ENCODE measurements at places on chromosomes 2 and 18. TPM values are rescaled to one million over a fixed set of nuclear protein-coding genes. Genes with fewer than 3 reads are reported as not detected.

DNA sequence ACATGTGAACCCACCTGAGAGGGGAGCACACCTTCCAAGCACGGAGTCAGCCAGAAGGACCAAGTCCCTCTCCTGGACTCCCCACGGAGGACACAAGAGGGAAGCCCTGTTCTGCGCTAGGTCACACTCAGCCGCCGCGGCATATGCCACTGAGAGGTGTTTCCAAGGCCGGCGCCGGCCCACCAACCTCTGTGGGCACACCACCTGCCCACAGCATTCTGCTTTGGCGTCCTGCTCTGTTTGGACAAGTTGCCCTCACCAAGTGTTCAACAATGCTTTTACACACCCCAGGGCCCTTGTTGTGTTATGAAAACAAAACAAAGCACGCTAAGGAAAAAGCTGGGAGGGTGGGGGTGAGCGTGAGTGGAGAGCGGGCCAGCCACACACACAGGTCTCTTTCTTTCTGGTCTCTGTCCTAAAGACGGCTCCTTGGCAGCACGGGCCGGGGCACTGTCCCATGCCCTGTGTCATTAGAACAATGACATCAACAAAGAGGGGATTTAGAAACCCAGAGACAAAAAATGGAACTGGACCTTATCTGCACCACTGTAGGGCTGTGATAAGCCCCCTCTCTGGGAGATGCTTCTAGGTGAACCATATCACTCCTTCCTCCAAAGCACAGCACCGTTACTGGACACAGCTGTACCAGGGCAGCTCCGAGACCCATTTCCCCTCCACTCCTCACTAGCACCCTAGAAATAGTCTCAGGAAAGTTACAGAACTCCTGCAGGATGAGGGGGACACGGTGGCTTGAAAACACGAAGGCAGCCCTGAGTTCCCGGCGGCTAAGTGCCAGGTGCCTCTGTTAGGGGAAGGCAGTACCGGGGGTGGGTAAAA is 17.0 kb downstream of the SMAD7 start:
- DNase-seq: no peak

DNA sequence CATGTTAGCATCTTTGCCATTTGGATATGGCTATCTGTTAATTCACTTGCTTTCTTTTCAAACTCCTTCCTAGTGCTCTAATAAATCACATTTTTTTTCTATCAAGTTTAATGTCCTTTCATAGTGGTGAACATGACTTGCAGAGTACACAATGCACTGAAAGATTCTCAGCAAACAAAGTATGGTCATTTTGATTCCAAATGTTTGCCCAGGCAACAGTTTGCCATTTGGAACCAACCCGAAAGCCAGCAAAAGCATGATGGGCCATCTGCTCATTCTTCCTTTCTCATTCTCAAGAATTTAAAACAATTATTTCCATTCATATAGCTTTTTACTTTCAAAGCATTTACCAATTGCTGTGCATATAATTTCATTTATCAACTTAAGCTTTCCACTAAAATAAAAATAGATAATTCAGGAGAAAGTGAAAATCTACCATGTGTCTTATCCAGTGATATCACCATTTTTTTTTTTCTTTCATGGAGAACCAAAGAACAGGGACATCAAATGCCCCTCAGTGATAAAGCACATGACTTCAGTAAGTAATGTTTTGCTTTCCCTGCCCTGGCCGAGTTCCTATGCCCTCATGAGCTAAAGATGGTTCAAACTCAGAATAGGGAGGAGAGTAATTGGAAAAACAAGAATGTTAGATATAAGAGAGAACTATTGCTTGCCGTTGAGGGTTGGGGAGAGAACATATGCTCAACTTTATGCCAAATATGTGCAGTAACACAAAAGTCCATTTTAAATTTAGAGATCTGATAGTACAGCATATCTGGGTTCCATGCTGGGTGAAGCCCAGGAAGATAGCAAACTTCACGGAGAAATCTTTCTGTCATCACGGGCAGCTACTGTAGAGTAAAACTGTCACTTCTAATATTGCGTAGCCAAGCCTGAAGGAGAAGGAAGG is 62.1 kb downstream of the HNMT start:
- DNase-seq: no peak

- DNase-seq: no peak
Measured at GRCh38 chr2:239337122-239337876, 63.5 kb downstream of the HDAC4 start.

DNA sequence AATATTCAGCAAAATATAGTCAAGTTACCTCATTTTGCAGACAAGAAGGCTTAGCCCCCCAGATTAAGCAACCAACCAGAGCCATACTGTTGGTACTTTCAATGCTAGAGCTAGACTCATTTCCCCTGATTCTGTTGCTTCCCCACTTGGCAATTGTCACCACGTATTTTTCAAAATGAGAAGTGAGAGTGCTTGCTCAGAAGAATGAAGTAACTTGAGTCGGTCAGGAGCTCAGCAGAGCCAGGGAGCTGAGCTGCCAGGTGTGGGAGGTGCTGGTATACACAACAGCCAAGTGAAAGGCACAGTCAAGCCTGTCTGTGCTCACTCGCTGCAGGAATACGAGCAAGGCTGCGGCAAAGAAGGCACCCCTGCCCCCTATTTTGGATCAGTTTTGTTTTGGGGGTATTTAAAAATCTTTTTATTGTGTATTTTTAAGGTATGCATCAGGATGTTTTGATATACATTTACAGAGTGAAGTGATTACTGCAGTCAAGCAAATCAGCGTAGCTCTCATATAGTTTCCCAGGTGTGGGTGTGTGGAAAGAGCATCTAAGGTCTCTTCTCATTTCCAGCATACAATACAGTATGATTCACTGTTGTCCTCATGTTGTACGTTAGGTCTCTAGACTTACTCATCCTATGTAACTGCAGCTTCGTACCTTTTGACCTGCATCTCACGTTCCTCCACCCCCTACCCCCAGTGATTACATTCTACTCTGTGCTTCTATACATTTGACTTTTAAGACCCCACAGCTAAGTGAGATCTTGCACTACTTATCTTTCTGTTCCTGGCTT is 62.4 kb downstream of the MRPS9 start:
- DNase-seq: no peak

DNA sequence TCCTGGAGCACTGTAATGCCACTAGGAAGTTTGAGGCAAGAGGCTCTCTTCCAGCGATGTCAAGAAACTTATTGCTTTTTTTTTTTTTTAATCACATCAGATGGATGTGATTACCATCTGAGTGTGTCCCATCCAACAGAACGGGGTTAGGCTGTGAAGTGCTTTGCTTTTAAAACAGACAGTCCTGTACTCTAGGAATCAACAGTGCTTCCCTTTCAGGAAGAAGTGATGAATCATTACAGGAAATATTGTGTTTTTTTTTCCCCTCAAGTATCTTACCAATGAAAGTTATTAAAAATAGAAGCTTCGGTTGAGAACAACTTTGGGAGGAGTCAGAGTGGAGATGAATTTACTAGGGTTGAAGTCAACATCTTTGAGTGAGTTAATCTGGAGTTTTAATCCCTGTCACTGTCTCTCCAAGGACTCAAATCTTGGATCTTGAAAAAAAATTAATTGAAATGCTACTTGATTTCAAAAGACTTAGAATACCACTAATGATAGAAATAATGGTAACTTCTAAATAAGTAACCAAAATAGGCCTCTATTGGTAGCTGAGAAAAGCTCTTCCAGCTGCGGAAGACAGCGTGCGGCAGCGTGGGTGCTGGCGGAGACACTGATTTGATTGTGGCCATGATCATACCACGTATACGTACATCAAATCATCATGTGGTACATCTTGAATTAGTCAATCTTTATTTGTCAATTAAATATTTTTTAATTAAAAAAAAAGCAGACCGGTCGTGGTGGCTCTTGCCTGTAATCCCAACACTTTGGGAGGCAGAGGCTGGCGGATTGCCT is 45.5 kb downstream of the GATA6 start:
- DNase-seq: peak; percentile 57

GRCh38 chr2:32702303-32703064 is 74.6 kb downstream of the TTC27 start:
- no peak for DNase-seq

DNA sequence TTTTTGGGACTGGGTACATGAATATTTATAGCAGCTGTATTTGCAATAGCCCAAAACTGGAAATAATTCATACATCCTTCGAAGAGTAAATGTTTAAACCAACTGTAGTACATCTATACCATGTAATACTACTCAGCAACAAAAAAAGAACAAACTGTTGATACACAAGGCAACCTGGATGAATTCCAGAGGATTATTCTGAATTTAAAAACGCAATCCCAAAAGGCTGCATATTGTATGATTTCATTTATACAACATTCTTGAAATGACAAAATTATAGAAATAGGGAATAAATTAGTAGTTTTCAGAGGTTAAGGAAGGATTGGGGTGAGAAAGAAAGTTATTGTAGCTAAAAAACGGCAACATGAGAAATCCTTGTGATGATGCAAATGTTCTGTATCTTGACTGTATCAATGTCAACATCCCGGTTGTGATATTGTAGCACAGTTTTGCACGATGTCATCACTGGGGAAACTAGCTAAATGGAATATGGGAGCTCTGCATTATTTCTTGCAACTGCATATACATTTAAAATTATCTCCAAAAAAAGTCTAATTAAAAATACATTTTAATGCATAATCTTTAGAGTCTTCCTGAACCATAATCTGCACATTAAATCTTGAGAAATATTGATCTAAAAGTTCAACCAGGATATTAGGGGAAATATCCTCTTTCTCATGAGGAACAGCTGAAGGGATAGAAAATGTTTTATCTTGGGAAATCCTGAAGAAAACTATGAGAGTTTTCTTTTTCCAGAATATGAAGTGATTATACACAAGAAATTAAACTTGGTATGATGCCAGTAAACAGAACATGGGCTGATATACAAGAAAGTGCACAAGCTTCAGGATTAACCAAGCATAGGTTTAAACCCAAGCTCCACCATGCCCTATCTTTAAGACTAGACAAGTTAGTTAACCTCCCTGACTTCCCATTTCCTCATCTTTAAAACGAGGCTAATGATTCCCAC is 21.9 kb downstream of the EVA1A start:
- DNase-seq: no peak

DNA sequence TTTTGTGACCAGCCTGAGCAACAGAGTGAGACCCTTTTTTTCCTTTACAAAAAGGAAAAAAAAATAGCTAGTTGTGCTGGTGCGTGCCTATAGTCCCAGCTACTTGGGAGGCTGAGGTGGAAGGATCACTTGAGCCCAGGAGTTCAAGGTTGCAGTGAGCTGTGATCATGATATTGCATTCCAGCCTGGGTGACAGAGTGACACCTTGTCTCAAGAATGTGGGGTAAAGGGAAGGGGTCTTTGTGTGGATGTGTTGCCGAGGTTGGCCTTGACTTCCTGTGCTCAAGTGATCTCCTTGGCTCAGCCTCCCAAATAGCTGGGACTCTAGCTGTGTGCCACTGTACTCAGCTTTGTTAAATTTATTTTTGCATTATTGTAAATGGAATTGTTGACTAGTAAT is 120.6 kb downstream of the ZNF407 start:
- no peak for DNase-seq

GRCh38 chr2:225192869-225193268 is 150.6 kb upstream of the DOCK10 start:
- peak; percentile 47 for DNase-seq

GRCh38 chr2:191607096-191607495 is 70.8 kb upstream of the NABP1 start:
- no peak for DNase-seq

GRCh38 chr18:2538236-2538635 is 33.1 kb downstream of the METTL4 start:
- no peak for DNase-seq

DNA sequence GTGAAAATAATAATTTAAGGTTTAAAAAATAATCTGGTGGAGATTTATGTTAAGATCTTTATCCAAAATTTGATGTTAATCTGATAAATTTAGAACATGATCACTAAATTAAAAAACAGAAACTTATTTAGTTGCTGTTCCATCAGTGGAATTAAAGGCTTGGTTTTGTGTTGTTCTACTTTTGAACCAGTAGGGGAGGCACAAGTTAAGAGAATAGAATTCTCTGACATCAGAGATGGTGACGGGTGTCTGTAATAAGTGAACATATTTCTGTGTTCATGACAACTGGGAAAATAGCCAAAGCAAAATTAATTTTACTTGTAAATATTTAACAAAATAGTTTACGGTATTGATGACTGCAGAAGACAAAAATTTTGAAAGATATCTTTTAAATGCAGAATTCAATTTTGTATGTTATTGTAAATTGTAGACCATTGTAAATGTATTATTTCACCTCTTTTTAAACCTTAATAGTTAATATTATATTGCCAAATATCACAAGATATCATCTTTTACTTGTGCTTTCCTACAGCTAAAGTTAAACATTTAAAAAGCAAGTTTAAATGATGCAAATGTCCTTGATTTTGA is 106.0 kb downstream of the UBR3 start:
- DNase-seq: peak; percentile 54

DNA sequence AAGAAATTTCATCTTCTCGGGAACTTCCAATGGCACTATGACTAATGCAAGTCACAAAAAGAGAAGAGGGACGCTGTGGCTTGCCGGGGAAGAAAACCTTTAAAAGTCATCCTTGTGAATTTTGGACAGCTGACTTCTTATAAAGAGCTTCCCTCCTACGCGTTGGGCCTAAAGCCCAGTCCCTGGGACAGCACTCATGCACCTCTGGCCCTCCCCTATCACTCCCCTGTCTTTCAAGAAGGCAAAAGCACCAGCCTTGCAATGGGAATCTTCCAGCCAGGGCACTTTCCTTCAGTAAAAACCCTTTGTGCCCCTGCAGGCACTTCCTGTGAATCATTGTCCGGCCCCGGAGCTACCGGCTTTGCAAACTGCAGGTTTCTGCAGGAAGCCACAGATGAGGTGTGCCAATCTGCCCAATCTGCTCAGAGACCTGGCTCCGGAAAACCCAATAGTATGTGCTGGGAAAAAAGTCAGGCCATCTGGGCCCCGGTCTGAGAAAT is 7.1 kb downstream of the MREG start:
- DNase-seq: no peak

GRCh38 chr2:234451852-234452625 is 44.8 kb downstream of the ARL4C start:
- peak; percentile 98 for DNase-seq

CRYBA2 gene
- total RNA-seq: not detected

BCL11A gene
- 1.7 TPM for total RNA-seq

NRP2 gene
- total RNA-seq: 43.3 TPM

SPHKAP gene
- total RNA-seq: not detected

ECEL1 gene
- total RNA-seq: not detected

MEP1B gene
- total RNA-seq: not detected

REG3G gene
- not detected for total RNA-seq

TMEFF2 gene
- total RNA-seq: 1.4 TPM
